RPMI8226 (cell line): ENCODE measurements at places on chromosomes 11 and 22.

DNA sequence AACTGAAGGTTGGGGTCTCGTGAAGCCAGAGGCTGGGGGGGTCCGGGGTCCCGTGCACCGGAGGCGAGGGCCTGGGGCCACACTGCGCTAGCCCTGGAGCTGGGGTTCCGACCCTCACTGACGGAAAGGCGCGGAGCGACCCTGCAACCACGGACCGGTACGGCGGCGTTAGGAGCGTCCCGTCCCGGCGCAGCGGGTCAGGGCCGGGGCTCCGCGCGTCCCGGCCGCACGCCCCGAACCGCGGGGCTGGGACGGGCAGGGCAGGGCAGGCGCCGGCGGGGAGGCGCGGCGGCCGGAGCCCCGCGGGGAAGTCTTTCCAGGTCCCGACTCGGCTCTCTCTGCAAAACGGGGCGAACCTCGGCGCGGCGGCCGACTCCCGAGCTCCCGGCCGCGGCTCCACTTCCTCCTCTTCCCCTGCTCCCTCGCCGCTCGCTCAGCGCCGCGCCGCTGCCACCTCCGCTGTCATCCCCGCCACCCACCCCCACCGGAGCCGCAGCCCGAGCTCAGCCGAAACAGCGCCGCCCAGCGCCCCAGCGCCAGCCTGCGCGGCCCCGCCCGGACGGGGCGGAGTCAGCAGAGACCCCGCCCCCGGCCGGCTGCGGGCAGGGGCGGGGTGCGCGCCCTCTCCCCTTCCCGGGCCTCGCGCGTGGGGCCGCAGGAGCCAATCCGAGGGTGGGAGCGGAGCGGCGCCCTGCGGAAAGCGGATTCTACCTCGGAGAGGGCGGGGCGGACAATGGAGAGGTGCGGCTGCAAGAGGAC lies at the start of gene GDPD5:
Gene GDPD5, minus strand, starts transcription at position 509 of the 759 bp plus-strand sequence. CDS start 48,206 bp downstream, outside the sequence.
- DNase-seq: peak; percentile 92

DNA sequence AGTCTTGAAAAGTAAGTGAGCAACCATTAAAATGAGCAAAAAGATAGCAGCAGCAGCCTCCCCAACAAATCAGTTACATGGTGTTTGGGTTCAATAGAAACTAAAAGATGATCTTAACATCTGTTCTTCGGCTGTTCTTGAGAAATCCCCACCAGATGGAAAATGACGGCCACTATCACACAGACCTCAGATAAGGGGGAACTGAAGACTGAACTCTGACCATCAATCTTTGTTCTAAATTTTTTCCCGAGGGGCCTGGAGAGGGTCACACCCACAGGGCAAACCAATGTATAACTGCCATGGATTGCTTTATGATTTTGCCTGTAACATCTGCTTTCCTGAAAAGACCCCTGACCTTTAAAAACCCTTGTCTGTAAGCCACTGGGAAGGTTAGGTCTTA lies 624.8 kb upstream of the KIRREL3 start:
- no peak for DNase-seq

DNA sequence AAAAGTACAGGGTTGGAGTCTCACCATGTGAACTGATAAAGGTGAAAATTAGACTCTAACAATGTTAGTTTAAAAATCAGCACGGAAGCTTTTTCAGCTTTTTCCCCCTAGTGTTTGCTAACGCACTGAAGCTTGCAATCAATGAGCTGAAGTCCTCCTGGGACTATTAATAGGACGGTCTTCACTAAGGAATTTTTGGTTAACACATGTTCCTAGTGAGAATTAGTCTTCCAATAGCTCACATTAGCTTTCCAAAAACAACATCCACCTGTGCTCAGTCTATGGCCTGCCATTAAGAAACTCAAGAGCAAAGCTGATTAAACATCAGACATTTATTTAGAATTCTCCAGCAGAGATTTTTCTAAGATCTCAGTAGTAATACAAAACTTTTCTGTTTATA lies 26.7 kb upstream of the DDI1 start:
- DNase-seq: no peak

- DNase-seq: no peak
Measured at GRCh38 chr11:33185756-33186155, 24.5 kb upstream of the CSTF3 start.

- DNase-seq: no peak
Measured at GRCh38 chr11:72657411-72658100, 16.7 kb downstream of the PDE2A start.

GRCh38 chr11:132284048-132284447 lies 913.6 kb downstream of the NTM start:
- no peak for DNase-seq

DNA sequence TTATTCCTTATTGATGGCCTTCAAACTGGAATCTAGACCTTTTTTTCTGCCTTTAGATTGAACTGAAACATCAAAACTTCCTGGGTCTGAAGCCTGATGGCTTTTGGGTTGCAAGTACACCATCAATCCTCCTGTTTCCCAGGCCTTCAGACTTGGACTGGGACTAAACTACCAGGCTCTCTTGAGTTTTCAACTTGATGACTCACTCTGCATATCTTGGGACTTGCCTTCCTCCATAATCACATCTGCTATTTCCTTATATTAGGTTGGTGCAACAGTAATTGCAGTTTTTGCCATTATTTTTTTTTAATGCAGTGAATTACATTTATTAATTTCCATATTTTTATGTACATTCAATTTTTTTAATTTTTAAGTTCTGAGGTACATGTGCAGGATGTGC lies 7.0 kb downstream of the OR51B5 start:
- DNase-seq: no peak

DNA sequence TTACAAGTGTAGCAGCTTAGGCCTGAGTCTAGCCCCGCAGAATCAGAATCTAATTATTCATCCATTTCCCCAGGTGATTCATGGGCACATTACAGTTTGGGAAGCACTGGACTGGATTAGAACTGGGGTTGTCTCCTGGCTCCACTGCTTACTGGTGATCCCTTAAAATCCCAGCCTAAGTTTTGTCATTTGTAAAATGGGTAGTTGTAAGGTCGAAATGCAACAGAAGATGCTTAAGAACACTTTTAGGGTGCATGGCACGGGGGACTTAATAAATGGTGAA lies 1.3 kb downstream of the STX3 start:
- DNase-seq: no peak

DNA sequence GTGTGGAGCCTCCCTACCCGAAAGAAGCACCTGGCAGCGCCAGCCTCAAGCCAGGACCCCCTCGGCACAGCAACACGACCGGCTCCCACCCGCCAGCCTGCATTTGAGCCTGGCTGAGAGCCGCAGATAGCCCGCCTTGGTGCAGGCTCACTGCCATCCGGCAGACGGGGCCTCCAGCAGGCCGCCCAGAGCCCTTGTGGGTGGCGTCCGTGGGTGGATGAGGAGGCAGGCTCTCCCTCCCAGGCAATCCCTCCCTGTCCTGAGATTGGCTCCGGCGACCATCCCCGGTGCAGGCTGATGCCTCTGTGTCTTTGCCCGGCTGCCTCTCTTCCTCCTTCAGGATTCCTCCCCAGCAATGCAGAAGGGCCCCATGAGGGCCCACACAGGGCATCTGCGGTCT lies 1527.9 kb downstream of the BRD1 start:
- DNase-seq: no peak

DNA sequence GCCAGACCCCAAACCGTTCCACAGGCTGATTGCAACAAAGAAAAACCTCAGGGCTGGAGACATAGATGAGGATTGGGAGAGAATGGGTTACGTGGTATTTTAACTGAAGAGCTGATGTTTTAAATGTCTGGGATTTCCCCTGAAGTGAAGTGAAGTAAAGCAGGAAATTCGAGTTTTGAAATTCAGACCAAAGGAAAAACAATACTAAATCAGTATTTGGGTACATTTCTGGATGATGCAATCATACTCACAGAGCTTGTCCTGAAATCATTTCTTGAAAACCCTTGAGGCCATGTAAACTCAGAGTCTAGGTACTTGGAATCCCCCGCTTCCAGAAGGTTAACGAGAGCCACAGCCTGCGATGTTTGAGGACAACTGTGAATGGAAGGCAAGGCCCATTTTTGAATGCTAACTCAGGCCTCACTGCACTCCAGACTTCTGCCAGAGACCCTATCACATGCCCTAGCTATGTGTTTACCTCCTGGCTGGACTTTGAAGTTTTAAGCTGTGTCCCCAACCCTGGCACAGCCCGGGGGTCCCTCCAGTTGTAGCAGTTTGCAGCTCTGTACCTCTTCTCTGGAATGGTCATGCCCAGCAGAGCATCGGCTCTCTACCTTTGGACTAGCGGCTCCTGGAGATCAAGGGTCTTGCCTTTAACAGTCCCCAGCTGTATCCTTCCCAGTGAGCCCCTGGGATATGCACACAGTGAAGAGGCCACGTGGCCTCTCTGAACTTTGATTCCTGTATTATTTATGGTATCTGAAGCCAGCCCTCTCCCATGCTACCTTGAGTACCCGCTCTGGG lies 5.4 kb upstream of the FTH1 start:
- no peak for DNase-seq

DNA sequence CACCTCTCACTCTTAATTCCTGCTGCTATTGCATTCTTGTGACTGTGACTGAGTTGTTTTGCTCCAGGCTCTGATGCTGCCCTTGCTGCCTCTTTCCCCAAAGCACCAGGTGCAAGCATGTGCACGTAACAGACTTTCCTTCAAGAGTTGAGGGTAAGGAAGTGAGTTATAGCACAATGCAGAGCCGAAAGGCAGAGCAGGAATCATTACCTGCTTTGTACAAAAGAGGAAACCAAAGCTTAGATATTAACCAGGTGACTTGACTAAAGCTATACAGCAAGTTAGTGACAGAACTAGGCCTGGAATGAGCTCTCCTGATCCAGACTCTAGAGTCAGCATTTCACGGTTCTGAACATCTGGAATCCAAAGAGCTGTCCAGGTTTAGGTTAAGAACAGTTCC lies 33.6 kb downstream of the NEU3 start:
- DNase-seq: no peak

GRCh38 chr11:8335186-8335585 lies 71.5 kb upstream of the LMO1 start:
- no peak for DNase-seq

GRCh38 chr11:3014943-3015342 lies 22.8 kb upstream of the NAP1L4 start:
- DNase-seq: no peak

GRCh38 chr11:63918507-63919191 lies 1.7 kb upstream of the RCOR2 start:
- no peak for DNase-seq

DNA sequence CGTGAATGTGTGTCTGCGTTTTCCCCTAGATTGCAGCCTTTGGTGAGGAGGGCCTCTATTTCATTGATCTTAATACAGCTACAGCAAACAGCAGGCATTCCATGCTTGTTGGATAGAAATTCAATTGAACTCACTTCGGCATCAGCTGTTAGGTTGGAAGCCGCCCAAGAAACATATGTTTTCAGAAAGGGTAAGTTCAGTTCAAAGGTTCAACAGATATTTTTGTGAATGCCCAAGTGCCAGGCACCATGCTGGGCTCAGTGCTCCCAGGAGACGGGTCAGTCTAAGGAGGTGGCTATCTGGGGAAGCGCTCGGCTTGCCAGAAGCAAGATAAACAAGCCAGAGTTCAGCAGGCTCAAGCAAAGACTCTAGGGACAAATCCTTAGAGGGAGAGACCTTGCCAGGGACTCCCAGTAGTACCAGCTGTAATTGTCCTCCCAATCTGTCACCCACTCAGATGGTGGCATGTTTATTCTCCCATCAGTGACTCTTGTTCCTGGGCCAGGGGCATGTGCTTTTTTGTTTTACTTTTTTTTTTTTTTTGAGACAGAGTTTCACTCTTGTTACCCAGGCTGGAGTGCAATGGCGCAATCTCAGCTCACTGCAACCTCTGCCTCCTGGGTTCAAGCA lies 64.5 kb upstream of the LARGE1 start:
- no peak for DNase-seq

GRCh38 chr11:86230921-86231434 lies 13.6 kb upstream of the EED start:
- no peak for DNase-seq

- no peak for DNase-seq
Measured at GRCh38 chr22:32735526-32735925, 66.0 kb upstream of the TIMP3 start.

DNA sequence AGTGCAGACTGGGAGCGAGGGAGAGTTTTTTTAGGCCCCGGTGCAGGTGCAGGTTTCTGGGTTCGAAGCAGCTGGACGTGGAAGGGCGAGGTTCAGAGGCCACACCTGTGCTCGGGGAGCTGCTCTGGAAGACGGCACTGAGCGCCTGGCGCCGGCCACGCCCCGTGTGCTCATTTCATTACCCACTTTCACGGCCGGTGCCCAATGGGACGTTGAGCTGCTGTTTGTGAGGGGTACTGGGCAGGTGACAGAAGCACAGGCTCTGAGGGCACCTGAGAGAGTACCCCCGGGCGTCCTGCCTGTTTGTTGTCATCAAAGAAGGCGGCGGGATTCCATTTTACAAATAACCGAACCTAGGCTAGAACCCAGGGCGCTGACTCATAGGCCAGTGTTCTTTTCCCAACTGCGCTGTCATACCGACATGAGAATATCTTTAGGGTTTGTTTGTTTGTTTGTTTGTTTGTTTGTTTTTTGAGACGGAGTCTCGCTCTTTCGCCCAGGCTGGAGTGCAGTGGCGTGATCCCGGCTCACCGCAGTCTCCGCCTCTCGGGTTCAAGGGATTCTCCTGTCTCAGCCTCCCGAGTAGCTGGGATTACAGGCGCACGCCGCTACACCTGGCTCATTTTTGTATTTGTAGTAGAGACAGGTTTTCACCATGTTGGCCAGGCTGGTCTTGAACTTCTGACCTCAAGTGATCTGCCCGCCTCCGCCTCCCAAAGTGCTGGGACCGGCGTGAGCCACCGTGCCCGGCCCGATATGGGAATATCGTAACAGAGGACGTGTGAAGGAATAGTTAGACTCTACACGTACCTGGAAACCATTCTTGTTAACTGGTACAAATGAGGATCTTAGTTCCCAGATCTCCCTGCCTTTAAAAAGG lies 16.6 kb upstream of the SPTBN2 start:
- peak; percentile 91 for DNase-seq

DNA sequence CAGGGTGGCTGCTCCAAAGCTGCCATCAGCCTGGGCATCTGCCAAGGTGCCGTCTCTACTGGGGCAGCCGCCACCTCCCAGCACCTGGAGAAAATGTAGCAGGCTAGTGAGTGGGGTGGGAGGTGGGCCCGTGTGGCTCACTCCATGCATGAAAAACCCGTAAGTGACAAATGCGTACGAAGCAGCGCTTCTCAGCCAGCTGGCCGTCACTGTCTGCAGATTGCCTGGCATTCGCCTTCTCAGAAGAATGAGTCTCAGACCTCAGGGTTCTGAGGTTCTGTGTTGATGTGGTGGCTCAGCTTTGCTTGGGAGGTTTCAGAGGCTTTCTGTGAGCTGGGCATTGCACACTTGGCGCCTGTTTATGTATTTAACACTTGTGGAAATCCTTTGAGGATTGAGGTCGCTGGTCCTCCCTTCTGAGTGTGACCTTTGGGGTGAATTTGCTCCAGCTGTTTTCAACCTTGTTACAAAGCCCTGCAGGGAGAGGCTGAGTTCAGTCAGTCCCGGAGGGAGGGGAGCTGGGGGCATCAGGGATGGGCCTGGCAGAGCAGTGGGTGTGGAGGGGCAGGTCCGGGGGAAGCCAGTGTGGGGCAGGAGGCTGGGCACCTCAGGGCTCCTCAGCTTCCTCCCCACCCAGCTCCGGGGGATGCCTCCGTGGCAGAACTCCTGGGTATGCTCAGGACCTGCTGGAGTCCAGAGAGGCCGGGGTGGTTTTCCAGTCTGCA lies 977.0 kb downstream of the TBC1D22A start:
- no peak for DNase-seq

- peak; percentile 65 for DNase-seq
Measured at GRCh38 chr22:48894064-48894671, 933.5 kb downstream of the BRD1 start.
